ENCODE measurements at places on chromosomes 11 and 22.

DNA sequence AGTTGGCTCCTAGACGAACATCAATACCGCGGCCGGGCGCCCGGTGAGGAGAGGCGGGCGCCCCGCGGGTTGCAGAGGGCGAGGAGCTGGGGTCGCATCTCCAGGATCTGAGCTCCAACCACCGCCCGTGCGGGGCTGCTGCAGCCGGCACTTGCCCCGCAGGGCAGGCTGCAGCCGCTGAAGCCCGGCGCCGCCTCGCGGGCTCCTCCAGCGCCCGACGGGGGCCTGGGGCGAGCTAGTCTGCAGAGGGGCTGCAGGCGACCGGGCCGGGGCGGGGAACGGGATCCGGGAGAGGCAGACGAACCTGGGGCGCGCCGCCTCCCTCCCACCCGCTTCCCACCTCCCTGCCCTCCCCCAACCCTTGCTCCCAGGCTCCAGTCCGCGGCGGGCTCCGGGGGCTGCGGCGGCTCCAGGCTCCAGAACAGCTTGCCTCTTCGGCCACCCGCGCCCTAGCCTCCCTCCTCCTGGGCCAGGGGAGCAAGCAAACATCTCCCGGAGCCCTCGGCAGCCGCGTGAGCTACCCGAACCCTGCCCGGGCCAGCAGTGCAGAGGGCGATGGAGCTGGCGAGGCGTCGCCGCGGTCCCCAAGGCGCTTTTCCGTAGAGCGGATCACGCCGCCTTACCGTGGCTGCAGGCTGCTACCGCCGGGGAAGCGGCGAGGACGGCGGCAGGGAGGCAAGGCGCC, 802 bp downstream of the TENM4 start:
- DNase-seq, result no peak

- DNase-seq, result no peak
Measured at GRCh38 chr11:72136684-72137262, 1.2 kb downstream of the FOLR3 start.

DNA sequence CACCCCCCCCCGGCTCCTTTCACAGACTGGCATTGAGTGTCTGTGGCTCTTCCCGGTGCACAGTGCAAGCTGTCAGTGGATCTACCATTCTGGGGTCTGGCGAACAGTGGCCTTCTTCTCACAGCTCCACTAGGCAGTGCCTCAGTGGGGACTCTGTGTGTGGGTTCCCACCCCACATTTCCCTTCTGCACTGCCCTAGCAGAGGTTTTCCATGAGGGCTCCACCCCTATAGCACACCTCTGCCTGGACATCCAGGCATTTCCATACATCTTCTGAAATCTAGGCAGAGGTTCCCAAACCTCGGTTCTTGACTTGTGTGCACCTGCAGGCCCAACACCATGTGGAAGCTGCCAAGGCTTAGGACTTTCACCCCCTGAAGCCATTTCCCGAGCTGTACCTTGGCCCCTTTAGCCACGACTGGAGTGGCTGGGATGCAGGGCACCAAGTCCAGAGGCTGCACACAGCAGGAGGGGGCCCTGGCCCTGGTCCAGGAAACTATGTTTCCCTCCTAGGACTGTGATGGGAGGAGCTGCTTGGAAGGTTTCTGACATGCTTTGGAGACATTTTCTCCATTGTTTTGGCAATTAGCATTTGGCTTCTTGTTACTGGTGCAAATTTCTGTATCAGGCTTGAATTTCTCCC, 26.0 kb downstream of the BCL2L13 start:
- DNase-seq, result no peak

DNA sequence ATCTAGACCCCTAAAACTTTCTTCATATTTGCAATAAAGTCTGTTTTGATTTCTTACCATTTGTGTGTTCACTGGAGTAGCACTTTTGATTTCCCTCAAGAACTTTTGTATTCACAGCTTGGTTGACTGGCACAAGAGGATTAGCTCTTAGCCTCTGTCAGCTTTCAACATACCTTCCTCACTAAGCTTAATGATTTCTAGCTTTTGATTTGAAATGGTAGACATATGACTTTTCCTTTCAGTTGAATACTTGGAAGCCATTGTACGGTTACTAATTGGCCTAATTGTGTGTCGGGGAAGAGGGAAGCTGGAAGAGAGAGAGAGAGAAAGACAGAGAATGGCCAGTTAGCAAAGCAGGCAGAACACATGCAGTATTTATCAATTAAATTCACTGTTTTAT, 180.5 kb downstream of the ARHGAP42 start:
- no peak for DNase-seq

GRCh38 chr11:111707039-111707690, 59.0 kb downstream of the PPP2R1B start:
- DNase-seq, result no peak

DNA sequence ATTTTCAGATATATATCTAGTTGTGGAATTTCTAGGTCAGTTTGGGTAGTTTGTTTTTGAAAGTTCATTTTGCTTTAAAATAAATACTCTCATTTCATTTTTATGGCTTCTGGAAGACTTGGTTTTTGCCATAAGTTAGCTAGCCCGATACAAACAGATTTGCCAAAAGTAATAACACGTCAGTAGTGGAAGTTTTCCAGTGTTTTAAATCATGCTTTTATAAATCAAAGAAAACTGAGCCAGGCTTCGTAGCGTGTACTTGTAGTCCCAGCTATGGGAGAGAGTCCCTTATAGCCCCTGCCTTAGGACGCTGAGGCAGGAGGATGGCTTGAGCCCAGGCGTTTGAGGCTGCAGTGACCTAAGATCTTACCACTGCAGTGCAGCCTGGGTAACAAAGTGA, 21.7 kb upstream of the MICALL1 start:
- no peak for DNase-seq

GRCh38 chr22:16917144-16918003, 90.6 kb downstream of the GAB4 start:
- no peak for DNase-seq

DNA sequence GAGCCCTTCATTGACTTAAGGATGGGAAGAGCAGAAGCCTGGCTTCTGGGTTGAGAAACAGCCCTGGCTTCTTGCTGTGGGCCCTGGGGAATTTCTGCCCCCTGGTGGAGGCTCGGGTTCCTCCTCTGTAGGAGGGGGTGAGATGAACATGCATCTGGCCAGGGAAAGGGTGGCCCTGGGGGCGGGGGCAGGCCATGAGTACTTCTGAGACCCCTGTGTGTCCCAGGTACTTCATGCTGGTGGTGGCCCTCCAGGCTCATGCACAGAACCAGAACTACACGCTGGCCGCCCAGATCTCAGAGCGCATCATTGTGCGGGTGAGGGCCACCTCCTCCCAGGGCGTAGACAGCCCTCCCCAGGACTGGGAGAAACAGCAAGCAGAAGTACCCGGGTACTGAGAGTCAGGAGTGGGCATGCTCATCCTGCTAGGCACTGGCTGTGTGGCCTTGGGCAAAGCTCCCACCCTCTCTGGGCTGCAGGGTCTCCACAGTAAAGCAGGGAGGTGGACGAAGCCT, 15.8 kb downstream of the TMEM258 start:
- DNase-seq, result no peak

- no peak for DNase-seq
Measured at GRCh38 chr22:45908961-45909360, 68.0 kb downstream of the WNT7B start.

DNA sequence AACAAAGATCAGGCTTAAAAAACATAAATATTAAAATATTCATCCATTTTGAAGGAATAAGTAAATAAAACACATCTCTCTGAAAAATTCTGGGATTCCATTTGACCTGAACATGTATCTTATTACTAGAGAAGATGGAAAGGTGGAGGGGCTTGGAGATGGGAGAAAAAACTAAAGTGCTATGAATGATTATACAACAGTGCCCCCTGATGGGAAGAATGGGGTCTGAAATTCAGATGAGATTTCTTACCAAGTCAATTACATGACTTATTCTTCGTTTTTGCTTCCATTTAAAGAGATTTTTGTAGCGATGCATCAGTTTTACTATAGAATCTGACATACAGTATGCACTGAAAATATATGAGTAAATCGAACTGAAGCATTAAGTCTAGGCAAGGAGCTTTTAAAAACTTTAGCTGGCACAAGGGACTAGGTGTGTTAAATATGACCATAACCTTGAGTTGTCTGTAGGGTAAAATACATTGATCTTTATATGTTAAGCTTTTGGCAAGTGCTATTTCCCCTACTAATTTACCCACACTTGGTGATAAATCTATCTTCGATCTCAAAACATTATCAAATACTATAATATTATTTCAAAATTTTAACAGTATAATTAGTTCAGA, 718.8 kb downstream of the CNTN5 start:
- no peak for DNase-seq

All from activated CD8-positive, alpha-beta memory T cell treated with anti-CD3 and anti-CD28 coated beads for 1 hour (primary cell).